Astrocyte (in vitro differentiated cells and primary cell): ENCODE measurements at places on chromosomes 6 and 20.

DNA sequence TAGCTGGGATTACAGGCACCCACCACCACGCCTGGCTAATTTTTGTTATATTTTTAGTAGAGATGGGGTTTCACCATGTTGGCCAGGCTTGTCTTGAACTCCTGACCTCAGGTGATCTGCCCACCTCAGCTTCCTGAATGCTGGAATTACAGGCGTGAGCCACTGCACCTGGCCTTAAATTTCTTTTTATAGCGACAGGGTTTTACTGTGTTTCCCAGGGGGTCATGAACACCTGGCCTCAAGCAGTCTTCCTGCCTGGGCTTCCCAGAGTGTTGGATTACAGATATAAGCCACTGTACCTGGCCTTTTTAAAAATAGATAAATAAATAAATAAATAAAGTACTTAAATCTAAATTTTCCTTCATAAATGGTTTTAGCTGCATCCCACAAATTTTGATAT, 57.5 kb downstream of the LIN28B start:
- DNase-seq: no peak

- DNase-seq: no peak
Observed at GRCh38 chr6:156848533-156848932, 71.4 kb downstream of the ARID1B start.

DNA sequence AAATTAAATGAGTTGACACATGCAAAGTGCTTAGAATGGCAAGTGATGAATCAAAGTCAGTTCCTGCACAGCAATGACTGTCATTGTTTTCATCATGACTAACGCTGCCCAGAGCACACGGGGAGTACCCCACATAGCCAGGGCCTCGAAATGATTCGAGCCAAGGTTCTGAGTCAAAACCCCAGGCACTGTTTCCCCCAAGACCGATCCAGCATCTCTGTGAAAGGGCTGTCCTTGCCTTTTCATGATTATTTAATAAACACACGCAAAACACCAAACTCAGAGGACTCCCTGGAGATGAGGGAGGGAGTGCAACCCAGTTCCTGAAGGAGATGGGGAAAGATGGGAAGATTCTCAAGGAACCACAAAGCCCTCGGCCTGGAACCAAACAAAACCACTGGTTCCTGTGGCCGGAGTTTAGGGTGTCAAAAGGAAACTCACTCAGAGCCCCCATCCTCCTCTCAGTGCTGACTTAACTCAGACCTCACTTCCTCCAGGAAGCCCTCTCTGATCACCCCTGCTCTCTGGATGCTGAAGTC, 3.8 kb downstream of the PREX1 start:
- DNase-seq: peak; percentile 70

DNA sequence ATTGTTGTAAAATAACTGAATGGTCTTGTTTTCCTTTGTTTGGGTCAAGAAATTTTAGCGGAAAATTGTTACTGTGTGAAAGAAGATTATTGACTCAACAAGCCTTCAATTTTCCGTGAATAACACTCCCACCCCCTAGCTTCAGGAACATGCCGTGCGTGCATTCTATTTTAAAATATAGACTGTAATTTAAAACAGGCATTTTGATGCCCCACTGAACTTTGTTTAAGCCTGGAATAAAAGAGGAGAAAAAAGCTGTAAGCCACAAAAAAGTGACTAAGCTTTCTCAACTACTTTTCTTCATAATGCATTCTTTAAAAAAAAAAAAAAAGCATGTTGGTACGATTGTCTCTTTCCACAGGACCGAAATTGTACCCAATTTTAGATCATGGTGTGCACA, 166.0 kb downstream of the ARID1B start:
- peak; percentile 49 for DNase-seq

- DNase-seq: peak; percentile 72
Observed at GRCh38 chr6:56708810-56709597, 66.3 kb upstream of the DST start.

- no peak for DNase-seq
Observed at GRCh38 chr6:105526225-105526872, 123.5 kb upstream of the PREP start.

DNA sequence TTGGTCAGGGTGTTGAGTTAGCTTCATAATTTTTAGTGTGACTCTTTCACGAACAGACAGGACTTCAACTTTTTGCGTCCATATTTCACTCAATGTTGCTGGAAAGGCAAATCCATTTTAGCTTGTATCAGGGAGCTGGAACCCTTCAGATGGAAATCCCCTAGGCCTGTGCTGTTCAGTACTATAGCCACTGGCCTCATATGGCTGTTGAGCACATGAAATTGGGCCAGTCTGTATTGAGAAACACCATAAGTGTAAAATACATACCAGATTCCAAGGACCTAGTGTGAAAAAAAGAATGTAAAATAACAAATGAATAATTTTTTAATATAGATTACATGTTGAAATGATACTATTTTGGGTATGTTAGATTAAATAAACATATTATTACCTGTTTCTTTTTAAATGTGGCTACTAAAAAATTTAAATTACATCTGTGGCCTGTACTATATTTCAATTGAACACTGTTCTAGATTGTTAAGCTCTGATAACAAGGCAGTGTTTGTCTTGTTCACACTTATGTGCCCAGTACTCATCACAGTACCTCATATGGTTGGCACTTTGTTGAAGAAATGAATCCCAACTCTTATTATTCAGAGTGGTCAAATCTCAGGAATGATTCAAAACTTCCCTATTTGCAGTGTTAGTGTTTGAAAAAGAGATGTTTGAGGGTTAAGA, 34.3 kb downstream of the CTNNBL1 start:
- DNase-seq: no peak

DNA sequence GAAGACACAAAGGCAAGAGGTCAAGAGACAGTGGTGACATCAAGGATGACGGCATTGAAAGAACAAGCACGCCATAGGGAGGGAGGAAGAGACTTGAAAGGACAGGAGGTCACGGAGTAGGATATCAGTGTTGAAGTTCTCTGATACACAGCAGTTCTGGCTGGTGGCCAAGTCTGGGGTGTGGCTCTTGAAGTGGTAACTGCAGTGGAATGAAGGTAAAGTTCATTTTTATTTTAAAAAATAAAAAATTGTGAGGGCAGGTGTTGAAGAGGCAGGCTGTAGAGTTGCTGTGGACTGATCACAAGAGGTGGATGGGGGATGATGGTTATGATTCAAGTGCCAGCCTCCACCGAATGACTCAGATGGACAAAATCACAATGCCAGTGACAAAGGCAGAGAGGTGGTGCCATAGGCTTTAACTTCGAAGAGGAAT, 53.2 kb upstream of the BMP2 start:
- DNase-seq: no peak

DNA sequence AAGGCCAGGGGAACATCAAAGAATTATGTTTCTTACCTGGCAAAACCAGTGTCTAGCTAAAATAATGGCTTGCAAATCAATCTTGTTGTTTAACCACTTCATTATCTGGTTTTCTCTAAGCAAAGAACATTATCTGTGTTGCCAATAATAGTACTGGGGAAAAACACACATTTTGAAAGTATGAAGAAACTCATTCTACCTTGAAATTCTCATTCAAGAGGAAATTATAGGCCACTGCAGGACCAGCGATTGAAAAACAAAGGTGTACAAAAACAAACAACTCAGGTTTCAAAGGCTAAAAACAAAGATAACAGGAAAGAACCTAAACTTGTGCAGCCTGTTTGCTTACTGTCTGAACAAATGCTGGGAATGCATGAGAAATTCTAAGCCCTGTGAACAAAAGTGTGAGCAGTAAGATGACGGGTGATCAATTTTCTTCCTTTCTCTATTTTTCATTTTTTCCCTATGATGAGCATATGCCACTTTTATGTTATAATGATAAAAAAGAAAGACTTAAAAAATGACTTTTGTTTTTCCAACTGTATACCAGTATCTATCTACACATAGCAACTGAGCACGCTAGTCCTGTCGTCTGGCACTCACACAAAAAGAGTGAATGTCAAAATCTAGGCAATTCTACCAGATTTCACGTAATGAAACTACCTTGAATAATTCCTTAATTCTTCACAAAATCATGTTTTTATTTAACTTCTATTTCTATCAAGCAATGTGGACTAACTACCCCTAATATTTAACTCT, 117.9 kb downstream of the SGK1 start:
- no peak for DNase-seq

GRCh38 chr20:56433221-56433879, 21.3 kb downstream of the CASS4 start:
- DNase-seq: peak; percentile 41

DNA sequence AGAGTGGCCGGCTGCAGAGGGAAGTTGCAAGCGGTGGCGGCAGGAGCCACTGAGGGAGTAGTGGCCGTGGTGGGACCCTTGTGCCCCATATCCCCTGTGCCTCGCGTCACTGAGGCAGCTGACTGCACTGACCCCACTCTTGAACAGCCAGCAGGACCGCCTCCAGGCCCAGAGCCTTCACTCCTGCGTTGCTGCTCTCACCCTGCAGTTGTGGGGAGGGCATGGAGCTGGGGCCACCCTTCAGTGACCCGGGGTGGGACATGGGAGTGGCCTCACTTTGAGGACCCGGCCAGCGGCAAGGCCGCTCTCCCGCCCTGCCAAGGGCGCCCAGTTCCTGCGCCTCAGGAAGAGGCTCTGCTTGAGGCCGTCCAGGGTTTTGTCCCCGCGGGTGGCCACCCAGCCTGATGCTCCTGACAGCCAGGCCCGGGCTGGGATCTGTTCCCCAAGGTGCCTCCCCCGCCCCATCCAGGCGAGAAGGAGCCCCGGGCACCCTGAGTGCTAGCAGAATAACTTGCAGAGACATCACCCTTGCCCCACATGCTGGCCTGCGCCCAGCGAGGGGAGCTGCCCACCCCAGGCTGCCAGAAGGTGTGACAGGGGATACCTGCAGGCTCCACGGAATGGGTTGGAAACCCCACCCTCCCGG, 44.4 kb downstream of the HLA-DRA start:
- no peak for DNase-seq

GRCh38 chr6:138736640-138737039, 36.9 kb upstream of the CCDC28A start:
- peak; percentile 12 for DNase-seq

DNA sequence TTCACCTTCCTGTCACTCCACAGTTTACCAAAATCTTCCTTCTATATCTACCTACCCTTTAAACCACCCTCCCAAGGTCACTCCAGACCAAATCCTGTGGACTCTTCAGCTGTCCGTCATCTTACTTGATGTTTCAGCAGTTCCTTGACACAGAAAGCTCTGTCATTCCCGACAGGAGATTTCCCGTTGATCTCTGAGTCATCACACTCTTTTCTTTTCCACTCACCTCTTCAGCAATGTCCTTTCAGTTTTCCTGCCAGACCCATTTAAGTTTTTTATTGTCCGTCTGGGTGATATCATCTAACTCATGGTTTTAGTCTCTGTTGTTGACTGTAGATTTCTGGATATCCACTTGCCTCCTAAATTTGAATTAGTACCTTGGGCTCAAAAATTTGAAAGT, 69.9 kb upstream of the SCGN start:
- DNase-seq: no peak

DNA sequence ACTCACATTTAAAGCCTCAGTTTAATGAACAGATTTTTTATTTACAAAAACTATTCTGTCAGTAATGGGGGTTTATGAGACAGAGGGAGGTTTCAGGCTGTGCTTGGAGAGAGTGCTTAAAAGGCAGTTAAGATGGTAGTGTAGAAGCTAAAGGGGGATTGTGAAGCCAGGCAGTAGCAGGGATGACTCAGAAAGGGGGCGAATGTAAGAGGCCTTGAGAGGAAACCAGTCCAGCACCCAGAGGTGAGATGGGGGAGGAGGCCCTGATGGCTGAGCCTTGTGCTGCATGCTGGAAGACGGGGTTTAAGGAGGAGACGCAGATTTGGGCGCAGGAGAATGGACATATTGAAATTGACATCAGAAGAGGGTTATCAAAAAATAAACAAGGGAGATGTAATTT, 6.6 kb upstream of the SERPINB9 start:
- peak; percentile 19 for DNase-seq

DNA sequence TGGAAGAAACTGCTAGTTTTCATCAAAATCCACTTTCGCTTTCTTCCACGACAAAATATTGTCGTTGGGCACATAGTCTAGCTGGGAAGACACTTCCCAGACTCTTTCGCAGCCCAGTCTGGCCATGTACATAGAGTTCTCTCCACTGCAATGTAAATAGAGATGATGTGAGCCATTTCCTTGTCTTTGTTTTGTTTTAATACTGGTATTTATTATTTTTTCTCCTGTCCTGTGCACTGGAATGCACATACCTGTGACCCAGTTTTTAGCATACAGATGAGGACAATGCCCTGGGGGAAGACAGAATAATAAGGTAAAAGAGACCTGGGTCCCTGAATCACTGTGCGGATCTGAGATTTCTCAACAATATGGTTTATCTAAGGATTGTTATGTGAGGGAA, 149.5 kb upstream of the BMP5 start:
- no peak for DNase-seq

- no peak for DNase-seq
Observed at GRCh38 chr20:52219441-52219840, 27.9 kb upstream of the ZFP64 start.

GRCh38 chr20:45114465-45115385, at the start of gene WFDC5:
Gene WFDC5 (minus strand): TSS chr20:45115174. CDS start chr20:45115083, 91 bp downstream.
- DNase-seq: no peak

GRCh38 chr6:161919691-161920090, 645.8 kb upstream of the AGPAT4 start:
- DNase-seq: peak; percentile 4

DNA sequence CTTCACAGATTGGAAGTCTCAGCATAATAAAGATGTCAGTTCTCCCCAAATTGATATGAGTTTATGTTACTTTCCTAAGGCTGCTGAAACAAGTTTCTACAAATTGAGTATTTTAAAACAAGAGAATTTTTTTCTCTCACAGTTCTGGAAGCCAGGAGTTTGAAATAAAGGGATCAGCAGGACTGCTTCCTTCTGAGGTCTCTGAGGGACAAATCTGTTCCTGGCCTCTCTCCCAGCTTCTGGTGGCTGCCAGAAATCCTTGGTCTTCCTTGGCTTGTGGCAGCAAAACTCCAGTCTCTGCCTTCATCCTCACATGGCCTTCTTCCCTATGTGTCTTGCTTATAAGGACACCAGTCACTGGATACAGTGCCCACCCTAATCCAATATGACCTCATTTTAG, 136.1 kb downstream of the TFAP2A start:
- no peak for DNase-seq

GRCh38 chr6:108589244-108589791, 28.6 kb downstream of the FOXO3 start:
- peak; percentile 56 for DNase-seq

DNA sequence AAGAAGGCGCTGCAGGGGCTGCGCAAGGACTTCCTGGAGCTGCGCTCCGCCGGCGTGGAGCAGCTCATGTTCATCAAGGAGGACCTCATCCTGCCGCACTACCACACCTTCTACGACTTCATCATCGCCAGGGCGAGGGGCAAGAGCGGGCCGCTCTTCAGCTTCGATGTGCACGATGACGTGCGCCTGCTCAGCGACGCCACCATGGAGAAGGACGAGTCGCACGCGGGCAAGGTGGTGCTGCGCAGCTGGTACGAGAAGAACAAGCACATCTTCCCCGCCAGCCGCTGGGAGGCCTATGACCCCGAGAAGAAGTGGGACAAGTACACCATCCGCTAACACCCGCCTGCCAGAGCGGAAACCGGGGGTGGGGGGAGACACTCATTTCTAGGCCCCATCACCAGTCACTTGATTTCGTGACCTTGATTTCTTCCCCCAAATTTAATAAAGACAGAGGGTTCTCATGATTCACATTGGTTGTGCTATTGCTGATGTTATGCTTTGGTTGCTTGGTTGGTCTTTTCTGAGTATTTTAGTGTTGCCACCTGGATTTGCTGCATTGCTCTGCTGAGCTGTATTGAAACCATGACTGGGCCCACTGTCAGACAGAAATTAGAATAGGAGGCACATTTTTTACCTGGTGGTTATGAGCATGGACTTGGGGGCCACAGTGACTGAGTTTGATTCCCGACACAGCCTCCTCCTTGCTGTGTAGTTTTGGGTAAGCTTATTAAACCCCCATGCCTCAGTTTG, 1.5 kb downstream of the FAM50B start:
- DNase-seq: no peak
